Dermis blood vessel endothelial cell (primary cell): ENCODE measurements at places on chromosomes 16 and 17. TPM values are rescaled to one million over a fixed set of nuclear protein-coding genes. Genes with fewer than 3 reads are reported as not detected.

The MT1F gene
- total RNA-seq = 0.34 and 0.93 TPM in 2 replicates

The WNK4 gene
- 3.4 TPM in 2 replicates for total RNA-seq

The TBC1D3C gene
- 0.56 TPM in 1 of 2 replicates, not detected in the other for total RNA-seq

The SPECC1 gene
- 1.7 and 3.1 TPM in 2 replicates for total RNA-seq

The FA2H gene
- total RNA-seq = not detected in 2 replicates

The ANKS4B gene
- not detected in 2 replicates for total RNA-seq
